Activated T-cell treated with anti-CD3 and anti-CD28 coated beads for 1 hour (primary cell): ENCODE measurements at places on chromosomes 5 and 9.

GRCh38 chr5:169626779-169627178 lies 10.3 kb upstream of the DOCK2 start:
- no peak for DNase-seq

GRCh38 chr5:17808566-17808965 lies 174.3 kb downstream of the TAF11L14 start:
- no peak for DNase-seq

DNA sequence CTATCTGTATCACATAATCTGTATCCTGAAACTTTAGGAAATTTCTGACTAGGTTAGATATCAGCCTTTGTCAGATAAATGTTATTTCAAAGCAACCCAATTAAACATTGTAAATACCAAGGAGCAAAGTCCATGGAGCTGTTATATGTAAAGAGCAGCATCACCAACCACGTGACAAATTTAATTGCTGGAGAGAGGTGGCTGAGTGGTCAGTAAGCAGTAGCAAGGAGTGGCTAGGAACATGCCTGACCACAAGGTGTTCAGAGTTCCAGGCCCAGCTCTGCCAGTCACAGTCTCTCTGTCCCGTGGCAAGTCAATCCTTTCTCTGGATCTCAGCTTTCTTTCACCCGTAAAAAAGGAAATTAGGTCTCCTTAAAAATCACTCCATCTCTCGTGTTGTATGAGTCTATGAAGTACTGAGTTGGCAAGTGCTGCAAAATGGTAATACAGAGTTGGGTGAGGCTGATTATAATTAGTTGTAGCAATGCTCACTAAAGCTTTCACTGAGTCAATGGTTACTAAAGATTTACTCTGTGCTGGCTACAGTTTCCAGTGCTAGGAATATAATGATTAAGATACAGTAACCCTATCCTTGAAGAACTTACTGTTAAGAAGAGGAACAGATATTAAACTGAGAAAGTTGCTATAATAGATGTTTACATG lies 166.1 kb downstream of the GNAQ start:
- DNase-seq, result no peak

- no peak for DNase-seq
These were observed 353.2 kb downstream of the PDE4D start for GRCh38 chr5:59540366-59540765.

- no peak for DNase-seq
These were observed 140.1 kb downstream of the KDM4C start for GRCh38 chr9:6897898-6898302.

- no peak for DNase-seq
These were observed 164.4 kb upstream of the SLC12A2 start for GRCh38 chr5:127919006-127919796.

GRCh38 chr5:74026310-74026709 lies 400.3 kb downstream of the ARHGEF28 start:
- no peak for DNase-seq

DNA sequence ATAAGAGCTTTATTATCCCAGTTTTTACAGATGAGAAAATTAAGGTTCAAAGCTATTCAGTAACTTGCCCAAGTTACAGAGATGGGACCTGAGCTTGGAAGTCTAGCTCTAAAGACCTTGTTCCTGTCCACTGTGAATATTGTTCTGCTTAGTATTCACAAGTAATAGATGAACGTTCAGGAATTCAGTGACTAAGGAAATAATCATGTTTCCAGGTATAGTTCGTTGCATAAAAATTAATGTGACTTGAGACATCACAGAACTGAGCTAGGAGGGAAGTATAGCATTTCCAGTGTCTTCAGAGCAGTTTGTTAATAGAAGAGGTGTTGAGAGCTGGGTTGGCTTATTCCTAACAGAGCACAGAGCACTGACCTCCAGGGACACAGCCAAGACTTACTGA lies 136.1 kb downstream of the FGF1 start:
- no peak for DNase-seq

GRCh38 chr9:105833271-105833975 lies 139.1 kb downstream of the TMEM38B start:
- DNase-seq, result no peak

DNA sequence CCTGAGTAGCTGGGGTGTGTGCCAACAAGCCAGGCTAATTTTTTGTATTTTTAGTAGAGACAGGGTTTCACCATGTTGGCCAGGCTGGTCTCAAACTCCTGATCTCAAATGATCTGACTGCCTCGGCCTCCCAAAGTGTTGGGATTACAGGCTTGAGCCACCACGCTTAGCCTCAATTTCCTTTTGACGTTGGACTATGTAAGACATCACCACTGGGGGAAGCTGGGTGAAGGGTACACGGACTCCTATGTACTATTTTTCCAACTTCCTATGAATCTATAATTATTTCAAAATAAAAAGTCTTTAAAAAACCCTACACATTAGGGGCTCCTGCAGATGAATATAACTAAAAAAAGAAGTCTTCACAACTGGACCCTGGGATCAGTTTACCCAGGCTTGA lies 44.0 kb downstream of the NKX2-5 start:
- DNase-seq, result no peak

GRCh38 chr5:122638581-122638980 lies 136.3 kb upstream of the SNX2 start:
- no peak for DNase-seq

DNA sequence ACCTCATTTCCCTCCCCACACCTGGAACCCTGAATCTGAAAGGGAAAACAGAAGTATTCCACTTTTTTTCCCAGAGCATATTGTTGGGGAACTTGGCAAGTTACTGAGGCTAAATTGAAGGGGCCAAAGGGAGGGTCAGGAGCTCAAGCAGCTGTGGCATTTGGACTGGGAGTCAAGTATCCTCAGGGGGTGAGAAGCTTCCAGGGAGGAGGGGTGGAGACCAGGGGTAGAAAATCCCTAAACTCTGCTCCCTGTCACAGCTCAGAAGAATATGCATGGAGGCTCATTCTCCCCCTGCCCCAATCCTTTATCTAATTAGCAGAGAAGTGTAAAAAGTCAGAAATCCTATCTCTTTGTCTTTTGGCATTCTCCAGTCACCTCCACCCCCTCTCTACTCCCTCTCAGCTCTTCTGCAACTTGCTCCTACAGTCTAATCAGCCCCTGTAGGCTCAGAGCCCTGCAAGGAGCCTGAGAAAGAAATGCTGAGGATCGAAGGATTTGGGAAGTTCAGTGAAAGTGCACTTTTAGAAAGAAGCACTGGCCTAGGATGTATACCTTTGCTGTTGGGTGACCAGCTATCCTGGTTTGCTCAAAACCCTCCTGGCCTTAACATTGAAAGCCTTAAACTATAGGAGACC lies 5.7 kb upstream of the WNT8A start:
- DNase-seq, result no peak

DNA sequence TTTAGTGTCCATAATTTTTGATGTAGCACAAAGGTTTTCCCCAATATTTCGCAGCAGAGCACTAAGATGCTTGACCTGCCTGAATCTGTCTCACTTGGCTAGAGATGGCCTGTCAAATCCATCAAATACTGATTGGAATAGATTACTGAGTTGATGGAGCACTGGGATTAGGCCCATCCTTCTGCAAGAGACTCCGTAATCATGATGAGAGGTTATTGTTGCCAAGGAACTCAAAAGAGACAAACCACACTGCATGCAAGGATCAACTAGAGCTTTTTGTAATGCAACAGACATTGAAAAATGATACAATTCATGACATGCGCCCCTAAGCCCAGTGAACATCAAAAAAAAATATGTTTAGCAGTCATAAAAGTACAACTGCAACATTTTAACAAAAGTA lies 585.3 kb upstream of the GRAMD2B start:
- DNase-seq, result no peak

- DNase-seq, result no peak
These were observed 36.4 kb downstream of the ETF1 start for GRCh38 chr5:138506370-138507306.

DNA sequence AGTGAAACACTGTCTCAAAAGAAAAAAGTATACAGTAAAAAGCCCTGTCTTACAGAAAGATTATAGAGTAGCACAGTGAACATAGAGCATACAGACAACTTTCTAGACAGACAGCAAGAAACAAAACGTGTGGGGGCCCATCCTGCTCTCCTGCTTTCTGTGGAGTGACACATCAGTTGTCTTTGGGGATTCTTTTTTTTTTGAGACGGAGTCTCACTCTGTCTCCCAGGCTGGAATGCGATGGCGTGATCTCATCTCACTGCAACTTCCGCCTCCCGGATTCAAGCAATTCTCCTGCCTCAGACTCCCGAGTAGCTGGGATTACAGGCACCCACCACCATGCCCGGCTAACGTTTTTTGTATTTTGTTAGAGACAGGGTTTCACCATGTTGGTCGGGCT lies 14.9 kb downstream of the CDHR2 start:
- no peak for DNase-seq

- DNase-seq, result no peak
These were observed 68.2 kb upstream of the CKMT2 start for GRCh38 chr5:81164936-81165335.

- no peak for DNase-seq
These were observed 45.2 kb upstream of the ANKRD55 start for GRCh38 chr5:56278335-56278753.

DNA sequence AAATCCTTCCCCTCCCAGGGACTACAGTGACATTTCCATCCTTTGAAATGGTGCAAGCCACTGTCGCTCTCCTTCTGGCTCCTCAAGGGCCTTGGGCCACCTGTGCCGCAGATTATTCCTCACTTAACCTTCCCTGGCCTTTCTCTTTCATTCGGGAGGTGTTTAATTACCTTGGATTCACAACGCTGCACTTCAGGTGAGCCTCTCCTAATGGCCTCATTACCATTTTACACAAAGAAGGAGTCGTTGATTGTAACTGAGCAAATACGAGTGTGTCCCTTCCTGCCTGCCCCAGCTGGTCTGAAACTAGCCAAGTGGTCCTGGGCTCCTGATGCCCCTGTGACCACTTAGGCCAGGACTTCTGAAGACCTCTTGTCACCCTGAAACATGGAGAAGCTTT lies 205.0 kb downstream of the CRB2 start:
- no peak for DNase-seq

DNA sequence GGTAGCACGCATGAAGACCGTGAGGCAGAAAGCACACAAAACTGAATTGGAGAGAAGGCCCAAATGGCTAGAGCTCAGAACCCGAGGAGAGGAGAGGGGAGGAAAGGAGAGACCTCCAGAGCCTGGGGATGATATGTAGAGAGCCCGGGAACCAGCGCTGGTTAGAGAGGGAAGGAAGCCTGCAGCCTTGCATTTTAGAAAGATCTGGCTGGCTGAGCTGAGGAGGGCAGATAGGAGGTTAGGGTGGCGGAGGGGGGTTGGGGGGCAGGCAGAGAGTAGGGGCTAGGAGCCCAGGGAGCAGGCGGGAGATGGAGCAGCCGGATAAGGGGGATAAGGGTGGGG lies 127.2 kb downstream of the C9orf50 start:
- no peak for DNase-seq

DNA sequence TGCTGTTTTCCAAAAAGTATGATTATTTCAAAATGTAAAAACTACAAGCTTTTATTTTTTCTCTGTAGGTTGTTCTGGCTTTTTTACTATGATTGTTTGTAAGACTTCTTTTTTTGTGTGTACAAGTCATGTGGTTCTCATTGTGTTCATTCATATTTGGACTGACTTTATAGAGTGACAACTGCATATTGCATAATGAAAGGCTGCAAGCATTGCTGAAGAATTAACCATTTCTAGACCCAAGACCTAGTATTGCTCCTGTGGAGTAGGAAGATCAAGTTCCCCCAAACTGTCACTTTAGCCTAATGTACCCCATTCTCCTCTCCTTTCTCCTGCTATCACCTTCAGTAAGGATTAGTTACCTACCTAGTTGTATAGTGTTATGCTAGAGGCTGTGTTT lies 10.0 kb downstream of the MAP1B start:
- DNase-seq, result no peak

DNA sequence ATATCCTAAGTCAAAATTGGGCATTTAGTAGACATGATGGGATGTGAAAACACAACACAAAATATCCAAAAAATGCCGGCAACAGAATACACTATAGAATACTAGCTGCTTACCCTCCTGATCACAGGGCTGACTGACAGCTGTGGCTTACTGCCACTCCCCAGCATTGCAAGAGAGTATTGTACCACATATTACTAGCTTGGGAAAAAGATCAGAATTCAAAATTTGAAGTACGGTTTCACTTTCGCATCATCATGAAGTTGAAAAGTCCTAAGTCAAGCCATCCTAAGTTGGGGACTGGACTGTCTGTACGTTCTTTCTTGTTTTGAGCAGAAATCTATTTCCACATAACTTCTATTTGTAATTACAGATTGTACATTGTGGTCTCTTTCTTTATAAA lies 851.4 kb downstream of the MAT2B start:
- DNase-seq, result no peak

- DNase-seq, result no peak
These were observed 64.7 kb downstream of the RXRA start for GRCh38 chr9:134390947-134391318.

GRCh38 chr9:96015876-96016686 lies 140.6 kb downstream of the ERCC6L2 start:
- DNase-seq, result no peak

- DNase-seq, result no peak
These were observed 21.9 kb upstream of the CNOT6 start for GRCh38 chr5:180472269-180472668.

- DNase-seq, result no peak
These were observed 935.8 kb upstream of the EDIL3 start for GRCh38 chr5:85320495-85320894.

DNA sequence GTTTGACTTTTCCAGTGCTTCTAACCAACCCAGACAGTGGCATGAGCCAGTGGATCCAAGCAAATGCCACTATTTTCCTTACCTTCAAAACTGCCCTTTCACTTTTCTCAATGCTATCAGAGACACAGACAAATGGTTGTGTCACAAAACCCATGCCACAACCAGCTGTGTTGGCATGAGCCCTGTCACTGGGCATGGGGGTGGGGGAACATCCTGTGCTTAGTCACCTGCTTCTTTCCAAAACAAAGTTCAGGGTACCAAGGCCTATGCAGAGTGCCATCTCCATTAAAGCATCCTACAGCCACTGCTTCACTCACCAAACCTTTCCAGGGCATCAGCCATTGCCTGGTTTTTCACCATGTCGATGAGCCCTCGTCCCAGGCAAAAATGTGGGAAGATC lies 30.1 kb downstream of the NIPSNAP3B start:
- no peak for DNase-seq

DNA sequence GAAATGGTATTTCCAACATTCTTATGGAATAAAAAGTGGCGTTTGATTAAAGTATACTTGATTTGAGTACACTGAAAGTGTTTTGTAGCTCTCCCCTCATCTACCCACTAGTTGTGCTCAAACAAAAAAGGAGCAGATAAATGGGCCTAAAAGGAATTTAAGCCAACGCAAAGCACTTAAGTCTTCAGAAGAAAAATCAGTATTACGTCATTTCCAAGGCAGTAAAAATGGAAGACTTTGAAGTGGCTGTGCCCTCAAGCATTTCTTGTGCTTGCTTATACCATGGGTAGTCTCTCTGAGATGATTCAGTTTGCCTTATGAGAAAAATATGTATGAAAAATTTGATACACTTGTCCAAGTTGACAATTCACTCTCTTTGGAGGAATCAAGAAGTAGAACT lies 279.9 kb upstream of the CD180 start:
- no peak for DNase-seq
